Camera-type eye (tissue), 1 donor: ENCODE measurements at places on chromosomes 5 and 9. TPM values are rescaled to one million over a fixed set of nuclear protein-coding genes. Genes with fewer than 3 reads are reported as not detected.

The SHC3 gene
- 4.4 TPM for total RNA-seq

The OGN gene
- 296 TPM for total RNA-seq

The MSX2 gene
- 0.82 TPM for total RNA-seq

The NR2F1 gene
- total RNA-seq, result 82.4 TPM

The GAS1 gene
- total RNA-seq, result 146 TPM

The FBP1 gene
- total RNA-seq, result 1.9 TPM

The LRRC26 gene
- total RNA-seq, result 1.7 TPM

The SHOC1 gene
- total RNA-seq, result not detected

The LAMC3 gene
- 9.9 TPM for total RNA-seq

The ZBTB26 gene
- total RNA-seq, result 18.4 TPM

The SLC6A19 gene
- total RNA-seq, result 0.27 TPM

The SHROOM1 gene
- 5.2 TPM for total RNA-seq
